ENCODE measurements at places on chromosomes 4 and X. TPM values are rescaled to one million over a fixed set of nuclear protein-coding genes. Genes with fewer than 3 reads are reported as not detected.

USP17L26 gene
- total RNA-seq: not detected

SPP1 gene
- total RNA-seq: 5.6 TPM

GLOD5 gene
- not detected for total RNA-seq

MND1 gene
- total RNA-seq: 0.38 TPM

- no peak for DNase-seq
Observed at GRCh38 chr4:186789651-186790050, 66.0 kb upstream of the FAT1 start.
